H7 (cell line): ENCODE measurements at places on chromosomes 7 and 10.

DNA sequence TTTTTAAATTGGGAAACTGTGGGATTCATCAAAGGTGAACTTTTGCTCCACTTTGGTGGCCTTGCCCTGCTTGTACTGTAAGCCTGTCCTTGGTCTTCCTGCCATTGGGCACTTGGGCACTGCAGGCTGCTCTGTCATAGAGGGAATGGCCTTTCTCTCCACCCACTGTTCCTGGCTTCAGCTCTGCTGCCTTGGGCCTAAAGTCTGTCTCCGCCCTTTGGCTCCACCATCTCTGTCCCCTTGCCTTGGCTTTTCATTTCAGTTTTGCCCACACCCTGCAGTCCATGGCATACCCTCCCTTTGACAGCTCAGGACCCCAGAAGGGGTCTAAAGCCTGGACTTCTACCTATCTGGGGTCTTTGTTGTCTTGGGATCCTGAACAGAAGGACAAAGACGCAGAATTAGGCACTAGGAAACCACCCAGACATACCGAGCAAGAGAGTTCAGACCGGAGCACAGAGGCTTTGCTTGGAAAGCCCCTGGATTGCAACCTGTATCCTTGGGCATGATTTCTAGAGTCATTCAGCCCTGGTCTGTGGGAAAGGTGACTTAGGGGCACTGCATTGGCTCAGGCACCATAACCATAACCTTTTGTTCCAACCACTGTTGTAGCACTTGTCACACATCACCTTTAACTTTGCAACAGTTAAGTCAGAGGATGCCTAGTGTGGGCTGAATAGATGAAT lies 5.2 kb upstream of the ARHGAP22 start:
- no peak for DNase-seq

GRCh38 chr7:78770422-78771410 lies 682.8 kb downstream of the MAGI2 start:
- DNase-seq = peak; percentile 53

GRCh38 chr7:104267701-104268368 lies 60.0 kb upstream of the ORC5 start:
- DNase-seq = peak; percentile 7

DNA sequence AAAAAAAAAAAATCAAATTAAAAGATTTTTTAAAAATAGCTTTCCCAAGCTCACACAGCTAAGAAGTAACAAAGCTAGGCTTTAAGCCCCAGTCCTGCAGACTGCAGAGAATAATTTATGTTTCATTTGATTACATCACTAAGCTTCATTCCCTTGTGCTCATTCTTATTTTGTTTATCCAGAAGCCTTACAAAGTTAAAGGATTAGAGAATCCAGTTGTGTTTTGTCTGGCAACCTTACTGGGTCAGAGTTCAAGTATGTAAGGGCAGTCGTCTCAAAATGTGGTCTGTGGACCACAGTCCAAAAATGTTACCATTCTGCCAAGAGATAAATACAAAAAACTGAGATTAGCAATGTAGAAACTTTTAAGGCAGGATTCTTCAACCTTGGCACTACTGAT lies 32.1 kb upstream of the EZH2 start:
- no peak for DNase-seq

DNA sequence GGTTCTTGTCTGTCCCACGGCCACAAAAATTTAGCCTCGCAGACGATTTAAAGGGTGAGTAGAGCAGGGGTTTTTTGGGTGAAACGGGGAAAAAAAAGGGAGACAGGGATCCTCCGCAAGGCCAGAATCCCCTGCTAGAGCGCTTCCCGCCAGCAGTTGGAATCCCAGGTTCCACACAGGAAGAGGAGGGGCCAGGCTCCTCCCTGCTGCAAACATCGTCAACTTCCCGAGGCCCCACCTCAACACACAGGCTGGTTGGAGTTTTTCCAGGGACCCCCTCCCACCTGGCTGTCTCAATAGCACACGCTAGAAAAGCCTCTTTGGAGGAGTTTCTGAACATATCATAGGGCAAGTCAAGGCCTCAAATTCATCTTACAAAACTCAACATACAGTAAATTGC lies 112.7 kb downstream of the MTERF1 start:
- DNase-seq = no peak

- DNase-seq = no peak
These were observed 3.9 kb downstream of the MDH2 start for GRCh38 chr7:76051840-76052239.

DNA sequence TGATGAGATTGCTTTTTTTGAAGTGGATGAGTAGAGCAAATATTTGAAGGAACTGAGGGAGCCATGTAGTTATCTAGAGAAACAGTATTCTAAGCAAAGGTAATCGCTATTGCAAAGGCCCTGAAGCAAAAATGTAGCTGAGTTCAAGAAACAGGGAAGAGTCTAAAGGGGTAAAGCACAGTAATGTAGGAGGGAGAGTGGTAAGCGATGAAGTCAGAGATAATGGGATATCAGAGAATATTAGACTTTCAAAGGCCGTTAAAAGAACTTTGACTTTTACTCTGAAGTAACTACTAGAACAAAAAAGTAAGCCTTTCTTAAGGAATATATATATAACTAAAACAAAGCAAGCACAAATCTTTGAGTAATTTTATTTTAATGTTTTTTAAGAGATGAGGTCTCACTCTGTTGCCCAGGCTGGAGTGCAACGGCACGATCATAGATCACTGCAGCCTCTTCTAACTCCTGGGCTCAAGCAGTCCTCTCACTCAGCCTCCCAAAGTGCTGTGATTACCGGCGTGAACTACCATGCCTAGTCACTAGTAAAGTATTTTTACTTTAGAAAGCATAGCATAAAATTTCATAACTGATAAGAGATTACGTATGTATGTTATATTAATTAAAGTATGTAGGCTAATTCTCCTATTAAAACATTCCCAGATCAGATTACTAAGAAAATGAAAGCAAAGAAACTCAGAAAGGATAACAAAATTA lies 61.7 kb upstream of the OIT3 start:
- no peak for DNase-seq

- DNase-seq = no peak
These were observed 4.7 kb downstream of the ZNF239 start for GRCh38 chr10:43569681-43570080.

DNA sequence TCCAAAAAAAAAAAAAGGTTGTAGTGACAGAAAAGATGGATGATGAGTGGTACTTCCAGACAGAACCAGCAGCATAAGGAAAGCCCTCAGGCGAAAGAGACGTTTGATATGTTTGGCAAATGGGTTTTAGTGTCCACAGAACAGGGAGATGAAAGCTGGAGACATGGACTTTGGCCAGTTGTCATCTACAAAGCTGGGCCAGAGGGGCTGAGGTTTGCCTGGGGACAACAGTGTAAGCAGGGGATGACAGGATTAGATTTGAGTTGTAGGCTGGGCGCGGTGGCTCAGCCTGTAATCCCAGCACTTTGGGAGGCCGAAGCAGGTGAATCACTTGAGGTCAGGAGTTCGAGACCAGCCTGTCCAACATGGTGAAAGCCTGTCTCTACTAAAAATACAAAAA lies 47.8 kb upstream of the ELN start:
- DNase-seq = no peak

DNA sequence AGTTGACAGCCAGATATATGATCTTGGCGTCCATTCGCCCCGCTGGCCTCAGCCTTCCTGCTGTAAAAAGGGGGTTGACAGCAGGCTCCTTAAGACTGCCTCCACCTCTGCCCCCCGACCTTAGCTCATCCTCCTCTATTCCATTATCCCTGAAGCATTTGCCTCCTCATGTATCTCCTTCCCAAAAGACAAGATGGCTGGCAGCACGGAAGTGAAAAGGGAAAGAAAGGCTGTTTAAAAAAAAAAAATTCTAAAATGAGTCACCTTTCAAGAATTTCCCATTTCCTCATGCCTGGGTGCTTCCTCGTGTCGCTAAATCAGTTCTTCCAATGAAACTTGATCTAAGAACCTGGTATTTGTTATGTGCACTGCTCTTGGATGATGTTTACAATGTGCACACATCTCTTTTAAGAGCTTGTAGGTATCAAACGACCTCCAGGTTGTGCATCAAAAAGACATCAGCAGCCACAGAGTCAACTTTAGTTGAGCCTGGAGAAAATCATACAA lies 1.7 kb downstream of the SCRN1 start:
- DNase-seq = peak; percentile 46

DNA sequence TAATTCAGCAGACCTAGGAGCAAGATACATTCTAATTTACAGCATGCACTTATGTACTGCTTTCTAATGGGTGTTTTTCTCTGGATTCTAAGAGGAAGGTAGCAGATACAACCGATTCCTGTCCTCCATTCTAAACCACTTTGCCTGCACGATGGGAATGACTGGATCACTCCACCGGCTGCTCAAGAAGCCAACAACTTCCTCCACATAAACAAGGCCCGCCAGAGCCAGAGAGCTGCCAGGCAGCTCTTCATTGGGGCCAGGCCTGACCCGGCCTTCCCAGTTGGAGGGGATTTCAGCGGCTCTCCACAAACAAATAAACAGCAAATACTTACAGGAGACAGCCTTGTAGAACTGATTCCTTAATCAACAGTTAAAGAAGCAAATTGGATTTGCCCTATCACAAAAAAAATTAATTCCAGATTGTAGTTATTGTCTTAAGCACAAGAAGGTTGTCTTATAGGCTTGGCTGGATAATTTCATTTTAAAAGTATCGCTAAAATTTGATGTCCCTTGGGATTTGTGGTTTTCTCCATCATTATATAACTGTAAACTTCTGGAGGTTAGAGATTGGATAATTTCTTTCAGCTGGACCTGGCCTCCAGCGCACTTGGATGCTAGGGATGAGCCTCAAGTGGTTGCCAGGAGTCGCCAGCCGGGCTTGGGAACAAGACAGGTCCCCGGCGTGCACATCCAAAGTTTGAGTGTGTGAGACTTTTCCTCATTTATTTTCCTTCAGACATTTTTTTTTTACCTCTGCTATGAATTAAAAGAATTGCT lies 20.9 kb downstream of the EBF3 start:
- DNase-seq = no peak

DNA sequence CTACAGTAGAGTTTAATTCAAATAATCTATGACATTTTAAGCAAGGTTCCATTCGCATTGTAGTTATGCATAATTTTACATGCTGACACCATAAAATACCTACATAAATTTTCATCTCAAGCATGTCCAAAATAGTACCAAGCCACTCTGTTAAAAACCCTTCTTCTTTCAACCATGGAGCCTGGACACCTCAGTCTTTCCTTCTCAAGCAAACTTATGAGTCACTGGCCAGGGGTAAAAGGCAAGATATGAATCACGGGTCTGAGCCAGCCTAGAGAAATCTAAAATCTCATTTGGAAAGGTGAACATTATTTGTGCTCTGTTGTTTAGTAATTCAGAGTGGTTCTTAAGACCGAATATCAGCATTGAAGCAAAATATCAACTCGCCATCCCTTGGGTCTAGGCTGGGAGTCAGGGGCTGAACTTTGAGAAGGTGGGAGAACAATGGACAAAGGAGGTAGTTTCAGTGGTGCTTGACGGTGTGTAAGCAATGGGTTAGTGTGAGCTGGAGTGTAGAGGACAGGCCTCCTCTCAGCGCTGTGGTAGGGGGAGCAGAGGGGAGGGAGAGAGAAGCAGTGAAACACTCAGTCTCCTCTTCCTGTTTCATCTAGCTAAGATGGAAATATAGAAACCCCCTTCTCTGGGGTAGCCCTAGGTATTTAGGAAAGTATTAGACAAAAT lies 19.1 kb upstream of the GPAM start:
- DNase-seq = no peak

DNA sequence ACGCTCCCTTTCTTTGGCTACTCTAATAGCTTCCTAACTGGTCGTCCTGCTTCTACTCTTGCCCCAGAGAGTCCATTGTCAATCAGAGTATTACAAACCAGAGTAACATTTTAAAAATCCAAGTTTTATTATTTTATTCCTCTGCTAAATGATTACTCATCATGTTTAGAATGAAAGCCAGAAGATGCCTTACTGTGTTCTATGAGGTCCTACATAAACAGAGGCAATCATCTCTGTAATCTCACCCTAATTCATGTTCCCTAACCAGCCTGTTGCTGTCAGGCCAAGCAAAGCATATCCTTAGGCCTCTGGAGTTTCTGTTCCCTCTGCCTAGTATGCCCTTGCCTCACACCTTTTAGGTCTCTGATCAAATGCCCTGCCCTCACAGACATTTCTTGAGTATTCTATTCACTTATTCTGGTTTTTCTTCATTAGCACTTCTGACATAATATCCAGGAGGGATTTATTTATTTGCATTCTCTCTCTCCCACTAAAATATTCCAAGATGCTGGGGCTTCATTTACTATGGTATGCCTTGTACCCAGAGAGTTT lies 497.5 kb downstream of the PHTF2 start:
- no peak for DNase-seq

GRCh38 chr7:121271916-121272315 lies 56.9 kb upstream of the WNT16 start:
- DNase-seq = no peak

- peak; percentile 15 for DNase-seq
These were observed 10.3 kb upstream of the ANKRD1 start for GRCh38 chr10:90930971-90931871.

- DNase-seq = no peak
These were observed 123.6 kb downstream of the CCSER2 start for GRCh38 chr10:84452003-84452402.
